Esophagus mucosa (tissue), 1 donor: ENCODE measurements at places on chromosomes 3 and 15.
A peak's percentile ranks its signal among the peaks of the same experiment; 100 is the strongest.

GRCh38 chr15:69659454-69660050, 206.9 kb downstream of the RPLP1 start:
- no peak for ATAC-seq

GRCh38 chr3:39753391-39753790, 56.0 kb upstream of the MYRIP start:
- ATAC-seq: no peak

- no peak for ATAC-seq
Measured at GRCh38 chr15:64193971-64194370, 31.1 kb upstream of the PPIB start.

- ATAC-seq: no peak
Measured at GRCh38 chr3:149726716-149727407, 25.4 kb downstream of the COMMD2 start.

- no peak for ATAC-seq
Measured at GRCh38 chr3:23377928-23378672, 175.0 kb downstream of the UBE2E2 start.

DNA sequence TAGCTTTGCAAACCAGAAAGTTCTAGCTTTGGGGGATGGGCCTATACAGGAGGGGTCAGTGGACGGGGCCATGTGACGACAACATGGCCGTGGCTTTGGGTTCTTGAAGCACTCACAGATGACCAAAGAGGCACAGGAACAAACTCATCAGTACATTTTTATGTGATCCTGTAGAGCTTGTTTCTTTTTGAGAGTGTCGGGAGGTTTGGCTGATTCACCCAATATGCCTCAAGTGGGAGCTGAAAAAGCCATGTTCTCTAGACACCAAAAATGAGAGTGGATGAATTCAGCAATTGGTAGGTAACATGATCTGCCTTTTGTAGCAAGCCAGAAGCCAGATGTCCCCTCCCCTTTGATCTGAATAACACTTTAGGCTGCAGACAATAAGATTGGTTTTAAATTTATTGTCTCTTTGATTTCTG, 30.1 kb downstream of the GREM1 start:
- no peak for ATAC-seq

GRCh38 chr15:64423970-64424369, 36.3 kb downstream of the TRIP4 start:
- no peak for ATAC-seq

- ATAC-seq: no peak
Measured at GRCh38 chr3:25480811-25481210, 52.7 kb downstream of the RARB start.

DNA sequence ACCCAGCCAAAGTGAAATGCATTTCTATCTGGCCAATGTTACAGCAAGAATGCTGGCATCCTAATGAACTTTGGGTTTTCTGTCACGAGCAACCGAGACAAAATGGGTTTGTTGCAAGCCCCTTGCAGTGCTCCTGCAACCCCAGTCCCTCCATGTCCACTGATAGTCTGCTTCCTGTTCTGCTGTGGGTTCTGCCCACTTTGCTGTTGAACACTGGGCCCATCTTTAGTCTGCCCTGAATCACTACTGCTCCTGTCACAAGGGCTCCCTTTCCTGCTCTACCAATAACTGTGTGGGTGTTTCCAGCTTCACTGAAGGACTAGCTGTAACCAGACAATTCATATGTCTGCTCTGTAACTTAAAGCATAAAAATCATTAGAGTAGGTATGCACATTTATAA, 12.7 kb upstream of the OXSR1 start:
- ATAC-seq: peak; percentile 12

DNA sequence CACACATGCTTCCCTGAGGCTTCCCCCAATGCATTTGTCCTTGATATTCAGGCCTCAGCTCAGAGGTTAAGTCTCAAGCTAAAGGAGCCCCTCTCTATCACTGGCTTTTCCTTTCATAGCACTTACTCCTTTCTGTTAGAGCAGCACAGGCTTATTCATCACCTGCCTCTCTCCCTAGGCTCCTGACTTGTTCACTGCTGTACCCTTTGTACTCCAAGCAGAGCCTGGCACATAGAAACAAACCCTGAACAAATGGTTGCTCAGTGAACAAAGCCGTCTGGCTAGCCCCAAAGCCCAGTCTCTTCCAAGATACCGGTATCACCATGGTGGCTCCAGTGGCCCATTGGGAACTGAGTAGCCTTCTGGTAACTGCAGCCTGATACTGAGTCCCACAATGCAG, 231.1 kb upstream of the TRIM42 start:
- ATAC-seq: no peak

DNA sequence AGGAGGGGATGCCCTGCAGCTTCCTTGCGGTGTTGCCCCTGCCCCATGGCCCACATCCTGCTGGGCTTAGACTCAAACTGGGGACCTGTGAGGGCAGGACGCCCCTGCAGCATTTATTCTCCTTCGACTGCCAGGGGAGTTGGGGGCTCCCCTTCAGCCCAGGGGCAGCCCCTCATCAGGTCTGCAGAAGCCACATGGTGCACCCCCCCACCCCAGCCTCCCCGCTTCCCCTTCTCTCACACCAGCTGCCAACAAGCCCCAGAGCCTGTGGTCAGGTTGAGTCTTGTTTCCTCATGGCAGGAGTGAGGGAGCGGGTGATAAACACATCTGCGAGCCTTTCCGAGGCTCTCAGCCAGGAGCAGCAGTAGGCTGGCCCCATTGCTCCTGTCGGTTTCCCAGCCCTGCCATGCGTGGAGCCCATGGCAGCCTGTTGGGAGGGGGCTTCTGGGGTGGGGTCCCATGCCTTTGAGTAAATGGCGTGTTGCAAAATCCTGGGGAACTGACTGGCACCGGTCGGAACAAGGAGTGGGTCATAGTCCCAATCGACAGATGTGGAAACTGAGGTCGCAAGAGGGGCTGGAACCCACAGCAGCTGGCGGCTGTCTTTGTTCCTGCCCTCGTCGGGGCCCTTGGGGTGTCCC, 27.8 kb downstream of the WNT7A start:
- peak; percentile 31 for ATAC-seq

DNA sequence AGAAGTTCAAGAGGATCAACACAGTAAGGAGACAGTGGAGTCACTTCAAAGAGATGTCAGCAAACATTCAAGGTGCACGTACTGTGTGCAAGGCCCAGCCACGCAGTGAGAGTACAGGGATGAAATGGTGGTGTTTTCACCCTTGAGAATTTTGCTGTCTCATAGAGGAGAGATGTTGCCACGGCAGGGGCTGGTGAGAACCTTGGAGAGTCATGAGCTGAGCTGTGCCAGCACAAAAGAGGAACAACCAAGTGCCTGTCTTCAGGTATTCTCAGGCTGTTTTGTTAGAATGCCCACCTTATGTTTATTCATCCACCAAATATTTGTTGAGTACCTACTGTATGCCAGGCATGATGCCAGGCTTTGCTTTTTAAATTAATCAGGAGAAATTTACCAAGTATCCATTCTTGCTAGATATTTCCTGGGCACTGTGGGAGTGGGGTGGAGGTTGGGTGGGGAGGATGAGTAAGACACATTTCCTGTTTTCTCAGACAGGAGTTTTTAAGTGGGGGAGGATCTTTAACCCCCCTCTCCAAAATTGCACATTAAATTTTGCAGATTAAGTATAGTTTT, 72.6 kb downstream of the SLC6A11 start:
- no peak for ATAC-seq

DNA sequence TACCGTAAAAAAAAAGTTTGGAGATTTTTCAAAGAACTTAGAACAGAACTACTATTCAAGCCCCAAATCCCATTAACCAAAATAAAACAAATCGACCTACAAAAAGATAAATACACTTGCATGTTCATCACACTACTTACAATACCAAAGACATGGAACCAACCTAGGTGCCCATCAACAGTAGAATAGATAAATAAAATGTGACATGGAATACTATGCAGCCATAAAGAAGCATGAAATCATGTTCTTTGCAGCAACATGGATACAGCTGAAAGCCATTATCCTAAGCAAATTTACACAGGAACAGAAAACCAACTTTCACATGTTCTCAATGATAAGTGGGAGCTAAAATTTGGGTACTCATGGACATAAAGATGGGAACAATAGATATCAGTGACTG, 768.7 kb downstream of the ROBO1 start:
- ATAC-seq: no peak

DNA sequence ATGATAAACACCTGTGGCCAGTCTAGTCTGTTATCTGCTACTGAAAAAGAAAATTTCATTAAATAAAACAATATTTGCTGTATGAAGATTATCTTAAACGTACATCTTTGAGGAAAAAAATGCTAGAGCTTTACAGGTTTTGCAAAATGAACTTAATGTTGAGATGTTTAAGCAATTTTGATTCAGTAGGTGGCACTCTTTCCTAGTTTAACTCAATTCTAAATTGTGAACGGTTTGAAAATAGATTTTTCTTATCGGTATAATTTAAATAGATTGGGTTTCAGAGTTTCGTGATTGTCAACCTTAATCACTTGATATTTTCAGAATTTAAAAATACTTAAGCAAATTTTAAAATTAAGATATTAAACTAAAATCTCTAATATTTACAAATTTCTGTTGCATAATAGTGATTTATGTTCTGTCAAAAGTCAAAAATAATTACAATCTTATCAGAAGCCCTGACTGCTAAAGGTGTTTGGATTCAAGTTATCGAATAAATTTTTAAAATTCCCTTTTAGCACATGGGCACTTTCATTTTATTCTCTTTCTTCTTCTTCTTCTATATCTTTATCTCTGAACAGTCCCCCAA, 7.0 kb upstream of the RNF111 start:
- peak; percentile 40 for ATAC-seq

DNA sequence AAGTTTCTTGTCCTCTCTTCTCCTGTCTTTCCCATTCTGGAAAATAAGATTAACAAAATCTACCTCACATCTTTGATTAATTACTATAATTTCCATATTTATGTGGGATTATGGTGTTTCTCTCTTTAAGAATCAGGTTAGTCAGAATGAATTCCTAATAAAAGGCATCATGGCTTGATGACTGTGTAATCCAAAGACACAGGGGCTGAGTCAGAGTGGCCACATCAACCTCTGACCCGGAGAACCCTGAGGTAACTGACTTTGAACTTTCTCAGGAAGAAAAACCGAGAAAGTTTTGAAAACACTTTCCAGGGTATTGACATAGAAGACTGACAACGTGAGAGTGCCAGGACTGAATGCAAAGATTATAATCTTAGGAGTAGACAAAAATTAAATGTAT, 170.3 kb upstream of the MCTP2 start:
- ATAC-seq: no peak

DNA sequence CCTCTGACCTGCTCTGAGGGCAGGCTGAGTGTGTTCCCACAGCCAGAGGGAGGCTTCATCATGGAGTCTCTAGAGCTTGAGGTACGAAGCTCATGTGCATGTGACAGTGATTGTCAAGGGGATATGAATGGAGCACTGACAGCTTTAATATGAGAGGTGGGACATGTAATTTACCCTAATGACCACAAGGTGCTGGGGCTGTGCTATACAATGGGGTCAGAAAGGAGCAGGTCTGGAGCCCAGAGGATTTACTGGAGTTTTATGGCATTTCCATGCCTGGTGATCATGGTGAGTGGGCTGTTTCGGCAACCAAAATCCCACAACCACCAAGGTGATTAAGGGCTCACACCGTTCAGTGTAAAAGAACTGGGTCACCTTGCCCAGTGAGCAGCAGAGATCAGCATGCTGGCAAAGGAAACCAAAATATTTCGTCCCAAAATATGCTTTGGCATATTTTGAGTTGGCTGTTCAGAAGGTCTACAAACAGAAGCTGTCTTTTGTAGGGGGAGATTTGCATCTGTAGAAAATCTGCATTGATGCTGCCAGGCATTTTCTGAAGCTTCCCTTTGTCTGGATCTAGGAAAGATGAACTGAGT, 40.1 kb upstream of the RASGRF1 start:
- ATAC-seq: no peak

DNA sequence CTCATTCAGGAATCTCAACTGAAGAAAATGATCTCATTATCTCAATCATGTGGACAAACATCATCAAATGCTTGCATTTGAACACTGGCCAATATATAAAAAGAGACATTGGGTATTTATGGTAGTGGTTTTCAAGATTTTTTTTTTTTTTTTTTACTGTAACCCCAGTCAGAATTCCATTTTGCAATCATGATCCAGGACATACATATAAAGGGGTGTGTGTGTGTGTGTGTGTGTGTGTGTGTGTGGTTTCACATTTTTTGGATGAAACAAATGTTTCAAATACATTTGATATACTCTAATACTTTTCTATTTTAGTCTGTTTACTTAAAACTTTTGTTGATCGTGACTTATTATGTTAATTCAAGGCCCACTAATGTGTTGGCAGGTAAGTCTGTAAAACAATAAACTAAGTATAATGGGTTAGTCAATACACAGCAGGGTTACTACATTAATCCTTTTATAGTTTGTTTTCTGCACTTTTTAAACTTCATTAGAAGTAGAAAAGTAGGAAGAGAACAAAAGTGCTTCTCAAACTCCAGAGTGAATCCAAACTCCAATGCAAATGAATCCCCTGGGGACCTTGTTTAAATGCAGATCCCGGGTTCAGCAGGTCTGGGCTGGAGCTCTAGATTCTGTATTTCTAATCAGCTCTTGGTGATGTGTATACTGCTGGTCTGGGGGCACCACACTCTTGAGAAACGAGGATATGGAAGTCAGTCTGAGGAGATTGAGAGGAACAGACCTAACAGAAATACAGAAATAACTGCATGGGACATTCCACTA, 17.6 kb downstream of the THRB start:
- ATAC-seq: no peak

DNA sequence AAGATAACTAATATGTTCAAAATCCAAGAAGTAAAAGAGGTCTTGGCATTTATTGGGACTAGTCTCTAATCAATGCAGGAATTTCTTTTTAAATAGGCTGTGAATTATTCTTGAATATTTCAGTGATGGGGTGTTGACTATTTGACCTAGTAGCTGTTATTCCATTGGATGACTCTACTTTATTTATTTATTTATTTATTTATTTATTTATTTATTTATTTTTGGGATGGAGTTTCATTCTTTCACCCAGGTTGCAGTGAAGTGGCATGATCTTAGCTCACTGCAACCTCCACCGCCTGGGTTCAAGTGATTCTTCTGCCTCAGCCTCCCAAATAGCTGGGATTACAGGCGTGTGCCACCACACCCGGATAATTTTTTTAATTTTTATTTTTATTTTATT, 1227.8 kb downstream of the ZPLD1 start:
- no peak for ATAC-seq

DNA sequence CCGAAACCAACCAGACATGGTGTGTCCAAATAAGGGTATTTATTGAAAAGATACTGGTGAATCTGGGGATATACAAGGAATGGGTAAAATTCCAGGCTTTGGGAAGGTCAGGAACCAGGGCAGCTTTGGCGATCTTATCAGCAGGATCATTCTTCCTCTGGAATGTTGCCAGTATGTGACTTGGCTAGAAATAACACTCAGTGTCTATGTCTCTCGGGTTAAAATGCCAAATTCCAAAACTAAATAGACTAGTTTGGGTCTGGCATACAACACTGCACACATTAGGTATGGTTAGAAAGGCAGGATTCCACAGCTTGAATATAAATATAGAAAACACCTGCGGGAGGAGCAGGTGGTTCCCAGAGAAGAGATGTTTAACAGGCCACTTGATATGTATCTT, 220.2 kb upstream of the CD96 start:
- ATAC-seq: no peak

DNA sequence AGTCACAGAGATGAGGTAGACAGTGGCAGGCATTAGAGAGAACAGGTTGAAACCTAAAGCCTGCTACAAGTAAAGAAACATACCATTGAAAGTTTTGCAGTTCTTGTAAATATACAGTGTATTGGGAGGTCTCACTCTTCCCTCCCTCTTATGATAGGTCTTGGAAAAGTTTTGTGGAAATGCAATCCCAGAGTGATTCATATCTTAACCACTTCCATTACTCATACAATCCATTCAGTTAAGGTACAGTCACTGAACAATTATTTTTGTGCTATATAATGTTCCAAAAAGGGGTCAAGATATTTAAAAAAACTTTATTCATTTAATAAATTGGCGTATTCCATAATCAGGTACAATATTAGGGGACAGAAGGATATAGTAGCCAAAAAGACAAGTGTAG, 737.7 kb upstream of the ALCAM start:
- ATAC-seq: no peak
